OCI-LY7 (cell line): ENCODE measurements at places on chromosomes 6 and 20. TPM values are rescaled to one million over a fixed set of nuclear protein-coding genes. Genes with fewer than 3 reads are reported as not detected.
A peak's percentile ranks its signal among the peaks of the same experiment; 100 is the strongest.

DNA sequence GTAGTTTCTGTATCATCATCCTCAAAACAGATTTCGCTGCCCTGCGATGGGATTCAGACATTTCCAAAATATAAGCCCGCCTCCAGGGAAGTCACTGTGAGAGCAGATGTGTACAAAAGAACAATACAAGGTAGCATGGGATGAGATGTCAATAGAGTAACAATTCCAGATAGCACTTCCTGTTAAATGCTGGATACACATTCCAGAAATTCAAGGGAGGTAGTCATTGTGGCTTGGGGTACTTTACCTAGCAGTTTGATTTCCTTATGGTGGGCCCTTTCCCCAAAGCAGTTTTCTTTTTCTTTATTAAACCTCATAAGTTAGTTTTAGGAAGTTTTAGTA lies 2.5 kb downstream of the RNF217 start:
- DNase-seq: no peak

GRCh38 chr6:23213193-23213592 lies 643.8 kb downstream of the HDGFL1 start:
- DNase-seq: no peak

GRCh38 chr6:165245287-165245686 lies 64.1 kb downstream of the C6orf118 start:
- DNase-seq: peak; percentile 1

DNA sequence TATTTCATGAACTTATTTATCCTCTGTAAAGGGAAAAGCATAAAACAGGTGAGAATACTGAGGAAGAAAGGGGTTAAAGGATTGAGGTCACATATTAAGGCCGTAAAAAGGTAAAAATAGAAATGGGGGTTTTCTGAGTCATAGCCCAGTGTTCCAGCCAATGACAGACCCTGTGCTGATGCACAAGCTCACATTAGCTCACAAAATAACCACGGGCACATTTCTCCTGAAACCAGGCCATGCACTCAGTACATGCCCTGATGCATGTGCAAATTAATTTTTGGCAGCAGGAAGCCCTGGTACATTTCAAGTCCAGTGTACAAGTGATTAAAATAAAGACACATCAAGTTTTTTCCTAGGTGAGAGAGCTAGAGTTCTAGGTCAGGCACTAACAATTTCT lies 194.4 kb downstream of the TMEM200A start:
- DNase-seq: no peak

GRCh38 chr6:44522871-44523270 lies 135.4 kb downstream of the CDC5L start:
- DNase-seq: no peak

- DNase-seq: peak; percentile 62
Measured at GRCh38 chr6:146700078-146700686, 101.4 kb downstream of the ADGB start.

DNA sequence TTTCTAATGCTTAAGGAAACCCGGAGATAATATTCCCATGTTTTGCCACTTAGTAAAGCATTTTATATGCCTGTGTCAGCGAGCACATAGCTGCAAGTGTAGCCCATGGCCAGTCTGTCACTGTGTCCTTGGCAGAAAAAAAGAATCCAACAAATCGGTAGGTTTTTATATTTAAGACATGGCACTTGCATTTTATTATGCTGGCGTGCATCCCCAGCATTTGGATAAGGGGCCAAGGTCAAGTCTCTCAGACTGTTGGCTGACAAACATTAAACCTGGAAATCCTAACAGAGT lies 1.2 kb upstream of the ZNF184 start:
- DNase-seq: no peak

DNA sequence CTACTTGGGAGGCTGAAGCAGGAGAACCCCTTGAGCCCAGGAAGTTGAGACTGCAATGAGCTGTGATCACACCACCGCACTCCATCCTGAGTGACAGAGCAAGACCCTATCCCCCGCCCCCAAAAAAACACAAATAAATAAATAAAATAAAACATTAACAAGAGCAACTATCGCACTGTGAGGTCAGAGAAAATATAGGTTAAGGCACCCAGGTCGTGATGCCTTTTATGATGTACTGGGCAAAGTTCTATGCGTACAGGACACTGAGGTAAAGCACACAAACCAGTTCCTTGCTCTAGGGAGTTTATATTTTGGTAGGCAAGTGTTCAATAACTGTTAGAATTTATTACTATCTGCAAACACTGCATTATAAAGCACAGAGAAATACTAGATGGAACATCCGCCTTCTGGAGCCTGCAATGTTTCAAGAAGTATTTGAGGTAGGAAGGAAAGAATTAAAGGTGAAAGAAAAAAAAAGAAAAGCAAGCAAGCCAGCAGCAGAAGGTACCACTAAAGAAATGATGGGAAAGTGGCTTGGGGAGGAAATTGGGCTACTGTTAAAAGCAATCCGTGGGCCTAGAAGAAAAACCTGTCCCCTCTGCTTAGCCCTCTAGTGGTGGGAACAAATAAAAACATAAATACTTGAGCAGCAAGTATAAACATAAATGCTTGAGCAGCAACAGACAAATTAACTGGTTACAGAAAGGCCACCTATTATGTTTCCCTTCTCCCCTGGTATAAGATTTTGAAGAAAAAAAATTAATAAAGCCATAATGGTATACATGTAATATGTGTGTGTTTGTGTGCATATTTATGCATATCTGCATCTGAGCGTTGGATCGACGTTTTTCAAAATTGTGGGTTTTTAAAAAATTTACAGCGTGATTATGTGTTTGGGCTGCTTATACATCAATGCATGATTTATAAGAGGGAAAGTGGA lies 128.0 kb downstream of the PHACTR1 start:
- DNase-seq: peak; percentile 27

- DNase-seq: no peak
Measured at GRCh38 chr6:46715141-46715540, 20.0 kb downstream of the PLA2G7 start.

DNA sequence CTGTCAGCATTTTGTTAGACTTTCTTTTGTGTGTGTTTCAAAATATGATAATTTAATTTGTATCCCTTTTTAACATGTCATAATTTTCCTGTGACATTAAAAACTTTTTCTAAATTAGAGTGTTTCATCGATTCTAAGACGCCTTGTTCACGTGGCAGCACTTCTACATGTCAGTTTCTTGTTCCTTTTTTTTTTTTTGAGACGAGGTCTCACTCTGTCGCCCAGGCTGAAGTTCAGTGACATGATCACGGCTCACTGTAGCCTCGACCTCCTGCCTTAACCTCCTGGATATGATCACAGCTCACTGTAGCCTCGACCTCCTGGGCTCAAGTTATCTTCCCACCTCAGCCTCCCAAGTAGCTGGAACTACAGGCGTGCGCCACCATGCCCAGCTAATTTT lies 27.6 kb upstream of the ADRM1 start:
- no peak for DNase-seq

- DNase-seq: no peak
Measured at GRCh38 chr20:7248281-7249201, 481.1 kb downstream of the BMP2 start.

DNA sequence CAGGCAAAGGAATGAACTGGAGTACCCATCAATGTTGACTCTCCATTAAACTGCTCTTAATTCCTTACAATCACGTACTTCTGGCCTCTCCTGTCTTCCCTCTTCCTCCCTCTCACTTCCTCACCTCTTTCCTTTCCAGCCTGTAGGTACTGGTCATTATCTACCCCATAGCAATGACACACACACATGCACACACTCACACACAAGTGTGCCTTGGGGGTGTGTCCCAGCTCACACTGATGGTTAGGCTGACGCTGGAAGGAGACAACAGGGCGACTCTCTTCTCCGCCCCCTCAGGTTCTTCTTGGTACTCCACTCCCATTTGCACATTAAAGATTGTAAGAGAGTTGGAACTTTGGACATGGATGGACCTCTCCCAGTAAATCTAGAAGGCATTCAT lies 14.0 kb upstream of the SERPINB9 start:
- no peak for DNase-seq

DNA sequence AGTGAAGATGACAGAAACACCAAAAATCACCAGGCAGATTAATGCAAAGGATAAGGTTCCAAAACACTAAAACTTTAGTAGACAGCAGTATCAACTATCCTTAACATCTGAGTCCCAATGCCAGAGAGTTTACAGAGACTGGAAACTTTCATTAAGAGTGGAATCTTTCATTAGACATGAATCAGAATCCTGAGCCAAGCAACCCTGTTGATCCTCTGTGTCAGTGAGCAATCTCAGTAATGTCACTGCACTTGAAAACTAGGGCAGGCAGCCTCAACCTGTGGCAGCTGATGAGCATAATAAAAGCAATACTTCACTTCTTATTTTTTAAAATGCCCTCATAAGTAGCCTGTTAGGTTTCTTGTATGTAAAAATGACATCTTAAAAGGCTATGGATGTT lies 252.8 kb upstream of the PLN start:
- no peak for DNase-seq

- DNase-seq: peak; percentile 16
Measured at GRCh38 chr6:4647414-4648365, 128.5 kb upstream of the CDYL start.

GRCh38 chr20:49186535-49187329 lies 1.4 kb downstream of the STAU1 start:
- peak; percentile 64 for DNase-seq

- DNase-seq: no peak
Measured at GRCh38 chr6:113511100-113511499, 346.0 kb upstream of the MARCKS start.

- no peak for DNase-seq
Measured at GRCh38 chr6:129516787-129517186, 193.2 kb downstream of the ARHGAP18 start.

GRCh38 chr6:96878143-96878542 lies 19.5 kb downstream of the NDUFAF4 start:
- no peak for DNase-seq

DNA sequence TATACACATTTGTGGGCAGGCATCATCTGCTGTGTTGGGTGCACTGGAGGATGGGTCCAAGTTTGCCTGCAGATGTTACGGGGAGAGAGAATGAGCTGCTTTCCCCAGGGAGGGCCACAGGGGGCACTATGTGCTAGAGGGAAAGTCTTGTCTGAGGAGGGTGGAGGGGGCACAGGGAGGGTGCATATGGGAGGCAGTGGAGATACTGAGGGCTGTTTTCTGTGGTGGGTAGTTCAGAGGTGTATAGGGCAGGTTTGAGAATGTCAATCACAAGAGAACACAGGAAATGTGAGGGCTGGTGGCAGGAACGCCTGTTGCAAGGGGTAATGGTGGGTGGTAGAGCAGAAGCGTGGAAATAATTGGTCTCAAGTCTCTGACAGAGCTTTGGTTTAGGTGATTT lies 7.7 kb upstream of the PTPRA start:
- DNase-seq: peak; percentile 18

GRCh38 chr20:24868959-24869358 lies 80.1 kb upstream of the CST7 start:
- no peak for DNase-seq

GRCh38 chr20:42613076-42613475 lies 576.6 kb downstream of the PTPRT start:
- DNase-seq: no peak

DNA sequence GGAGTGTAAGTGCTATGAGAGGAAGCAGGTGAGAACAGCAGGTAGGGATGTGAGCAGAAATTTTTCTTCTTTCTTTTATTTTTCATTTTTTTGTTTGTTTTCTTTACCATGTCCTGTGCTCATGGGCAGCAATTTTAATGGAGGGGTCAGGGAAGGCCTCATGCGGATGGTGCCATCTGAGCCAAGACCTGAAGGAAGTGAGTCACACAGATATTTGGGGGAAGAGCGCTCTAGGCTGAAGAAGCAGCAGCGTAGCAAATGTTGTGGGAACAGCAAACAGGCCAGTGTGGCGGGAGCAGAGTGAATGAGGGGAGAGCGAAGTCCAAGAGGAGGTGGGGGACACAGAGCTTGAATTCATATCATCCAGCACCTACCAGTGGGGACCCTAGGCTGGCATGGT lies 12.7 kb downstream of the SPDEF start:
- no peak for DNase-seq

- DNase-seq: no peak
Measured at GRCh38 chr6:119116712-119117281, 38.3 kb upstream of the FAM184A start.

DNA sequence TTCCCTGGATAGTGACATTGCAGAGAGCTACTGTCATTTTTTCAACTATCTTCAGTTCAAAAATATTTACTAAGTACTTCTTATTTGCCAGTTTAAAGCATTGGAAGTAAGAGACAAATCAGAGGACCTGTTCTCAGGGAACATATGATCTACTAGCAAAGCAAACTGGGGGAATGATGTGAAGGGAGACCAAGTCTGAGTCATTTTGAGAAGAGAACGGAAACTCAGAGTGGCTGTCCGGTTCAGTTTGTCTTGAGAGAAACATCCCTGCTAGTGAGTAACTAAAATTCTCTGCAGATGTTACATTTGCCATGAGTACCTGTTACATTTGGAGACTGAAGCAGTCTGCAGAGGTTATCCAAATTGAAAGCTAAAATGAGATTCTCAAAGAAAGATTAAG lies 118.3 kb downstream of the KCNQ5 start:
- peak; percentile 3 for DNase-seq

DNA sequence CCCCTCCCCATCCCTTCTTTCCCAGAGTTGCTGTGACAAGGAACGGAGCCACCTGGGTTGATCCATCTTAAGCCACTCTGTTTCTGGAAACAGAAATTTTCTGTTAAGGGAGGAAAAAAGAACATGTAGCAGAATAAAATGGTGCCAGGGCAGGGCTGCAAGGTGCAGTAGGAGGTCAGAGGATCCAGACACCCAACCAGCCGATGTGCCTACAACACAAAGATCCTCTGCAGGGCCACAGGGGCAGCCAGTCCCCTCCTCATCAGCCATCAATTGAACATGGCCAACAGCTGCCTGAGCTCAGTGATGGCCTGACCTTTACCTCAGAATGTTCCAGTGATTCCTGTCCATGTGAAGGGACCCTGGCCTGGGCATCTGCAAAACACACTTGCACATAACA lies 11.9 kb downstream of the MDFI start:
- DNase-seq: no peak

- DNase-seq: peak; percentile 79
Measured at GRCh38 chr20:32017711-32018251, 7.5 kb downstream of the CCM2L start.

GRCh38 chr6:42616716-42617115 lies 52.9 kb downstream of the UBR2 start:
- no peak for DNase-seq

GRCh38 chr20:62590309-62591121 lies 51.8 kb upstream of the SLCO4A1 start:
- DNase-seq: no peak

SFTA2 gene
- not detected in 2 replicates for total RNA-seq

GPANK1 gene
- 38.8 and 40.7 TPM in 2 replicates for total RNA-seq

OSER1 gene
- total RNA-seq: 31.9 and 35.9 TPM in 2 replicates

KCNQ5 gene
- 25.8 and 26.1 TPM in 2 replicates for total RNA-seq

THBD gene
- total RNA-seq: not detected in 2 replicates

EYA4 gene
- not detected in 2 replicates for total RNA-seq

BNIP5 gene
- not detected in 2 replicates for total RNA-seq

TBP gene
- total RNA-seq: 23.3 and 30.9 TPM in 2 replicates

PRDM13 gene
- total RNA-seq: not detected in 2 replicates

MRAP2 gene
- total RNA-seq: not detected in 2 replicates

TAAR9 gene
- not detected in 2 replicates for total RNA-seq

PSMB8 gene
- 194 and 216 TPM in 2 replicates for total RNA-seq

CALHM6 gene
- 0.79 and 1.8 TPM in 2 replicates for total RNA-seq

FAM83D gene
- 32.6 and 32.9 TPM in 2 replicates for total RNA-seq
